Osteoblast (primary cell): ENCODE measurements at places on chromosomes 1 and 21.

GRCh38 chr1:219931033-219931432, 2.7 kb upstream of the SLC30A10 start:
- DNase-seq, result no peak

- DNase-seq, result no peak
These were observed 40.1 kb downstream of the EVA1C start for GRCh38 chr21:32452641-32453040.

GRCh38 chr1:83639785-83640184, 359.1 kb downstream of the TTLL7 start:
- no peak for DNase-seq

- peak; percentile 34 for DNase-seq
These were observed 1.4 kb upstream of the DNAJC11 start for GRCh38 chr1:6703016-6703415.

DNA sequence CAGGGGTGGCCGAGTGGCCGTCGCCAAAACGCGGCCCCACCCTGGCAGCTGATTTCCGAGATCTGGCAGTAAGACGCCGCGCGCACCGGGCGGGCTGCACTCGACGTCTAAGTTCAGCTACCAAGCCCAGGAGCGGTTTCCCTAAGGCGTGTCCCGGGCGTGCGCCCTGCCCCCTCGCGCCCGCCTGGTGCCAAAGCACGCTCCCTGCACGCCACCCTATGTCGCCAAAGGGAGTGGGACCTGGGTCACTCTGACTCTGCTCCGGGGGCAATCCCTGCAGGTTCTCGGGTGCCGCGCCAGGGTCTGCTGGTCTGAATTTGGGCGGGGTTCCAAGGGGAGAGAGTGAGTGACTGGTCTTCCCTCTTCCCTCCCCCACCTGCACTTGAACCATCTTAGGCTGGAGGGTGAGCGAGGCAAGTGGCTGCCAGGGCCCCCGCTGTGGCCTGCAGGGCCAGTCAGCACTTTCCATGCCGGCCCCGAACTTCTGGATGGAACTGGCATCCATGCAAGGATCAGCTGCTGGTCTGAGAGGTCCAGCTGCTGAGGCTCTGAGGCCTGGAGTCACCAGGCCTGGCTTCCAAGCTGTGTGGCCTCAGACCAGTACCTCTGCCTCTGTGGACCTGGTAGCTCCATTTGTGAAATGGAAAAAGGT, at the start of gene LRRC38:
TSS of gene LRRC38 (minus strand) at position 109 of the 652 bp plus-strand sequence. CDS start 410 bp downstream, outside the sequence.
- DNase-seq, result no peak

DNA sequence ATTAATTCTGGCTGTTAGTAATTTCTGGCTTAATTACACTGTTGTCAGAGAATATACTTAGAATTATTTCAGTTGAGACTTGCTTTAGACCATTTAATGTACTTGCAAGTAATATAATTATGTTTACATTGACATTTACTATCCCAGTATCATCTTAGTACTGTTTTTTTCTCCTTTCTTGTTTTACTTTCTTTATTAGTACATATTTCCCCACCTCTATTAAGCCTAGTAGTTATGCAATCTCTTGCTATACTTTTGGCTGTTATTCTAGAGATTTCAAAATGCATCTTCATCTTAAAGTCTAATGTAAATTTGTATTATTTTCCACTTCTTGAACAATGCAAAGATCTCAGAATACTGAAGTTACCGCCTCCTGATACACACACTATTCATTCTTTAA, 24.4 kb downstream of the BRWD1 start:
- DNase-seq, result no peak

DNA sequence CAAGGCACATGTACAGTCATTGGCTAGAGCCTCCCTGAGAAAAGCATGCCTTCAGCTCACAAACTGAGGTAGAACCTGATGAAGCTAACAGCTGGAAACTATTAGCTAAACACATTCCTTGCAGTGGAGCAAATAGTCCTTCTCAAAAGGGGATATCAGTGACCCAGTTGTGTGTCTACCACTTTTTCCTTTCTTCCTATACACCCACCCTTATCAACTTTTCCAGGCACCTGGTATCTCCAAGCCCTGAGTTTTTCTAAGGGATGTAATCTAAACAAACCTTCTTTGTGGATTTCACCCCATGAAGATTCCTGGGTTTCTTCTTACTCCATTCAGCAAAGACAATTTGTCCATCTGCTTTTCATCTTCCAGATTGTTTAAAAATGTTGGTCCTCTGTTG, 10.5 kb upstream of the ZSWIM5 start:
- DNase-seq, result no peak

DNA sequence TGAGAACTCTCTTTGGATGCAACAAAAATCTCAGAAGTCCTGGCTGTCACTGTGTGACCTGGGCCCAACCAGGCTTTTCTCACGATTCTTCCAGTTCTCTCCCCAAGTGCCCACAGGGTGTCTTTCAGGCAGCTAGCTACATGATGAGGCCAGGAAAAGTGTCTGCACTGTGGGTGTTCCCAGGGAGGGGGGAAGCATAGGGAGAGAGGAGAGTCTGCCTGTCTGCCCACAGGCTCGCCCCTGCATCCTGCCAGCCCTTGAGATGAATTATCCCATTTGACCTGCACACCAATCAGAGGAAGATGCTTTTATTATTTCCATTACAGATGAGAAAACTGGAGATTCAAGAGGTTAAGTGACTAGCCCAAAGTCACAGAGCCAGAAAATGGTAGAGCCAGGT, 27.8 kb downstream of the FOXO6 start:
- DNase-seq, result no peak
